ENCODE measurements at places on chromosomes 4 and X.

- no peak for DNase-seq
These were observed 128.0 kb downstream of the C4orf33 start for GRCh38 chr4:129223945-129224344.

- no peak for DNase-seq
These were observed 113.8 kb upstream of the FAM9B start for GRCh38 chrX:9147726-9148125.

DNA sequence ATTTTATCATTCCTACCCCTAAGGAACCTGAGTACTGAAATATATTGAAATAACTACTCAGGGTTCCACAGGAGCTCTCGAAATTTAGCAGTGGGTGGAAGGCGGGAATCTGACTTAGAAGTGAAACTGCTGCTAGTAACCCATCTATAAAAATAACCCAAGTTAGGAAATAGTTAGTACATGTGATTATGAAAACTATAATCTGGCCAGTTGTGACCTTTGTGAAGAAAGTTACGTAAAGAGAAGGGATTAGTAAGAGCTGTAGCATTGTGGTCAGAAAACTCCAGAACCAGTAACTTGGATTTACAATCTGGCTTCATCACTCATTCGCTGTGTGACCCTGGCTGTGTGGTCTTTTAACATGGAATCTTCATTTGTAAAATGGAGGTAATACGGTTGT, 175.5 kb downstream of the RAPGEF2 start:
- no peak for DNase-seq

DNA sequence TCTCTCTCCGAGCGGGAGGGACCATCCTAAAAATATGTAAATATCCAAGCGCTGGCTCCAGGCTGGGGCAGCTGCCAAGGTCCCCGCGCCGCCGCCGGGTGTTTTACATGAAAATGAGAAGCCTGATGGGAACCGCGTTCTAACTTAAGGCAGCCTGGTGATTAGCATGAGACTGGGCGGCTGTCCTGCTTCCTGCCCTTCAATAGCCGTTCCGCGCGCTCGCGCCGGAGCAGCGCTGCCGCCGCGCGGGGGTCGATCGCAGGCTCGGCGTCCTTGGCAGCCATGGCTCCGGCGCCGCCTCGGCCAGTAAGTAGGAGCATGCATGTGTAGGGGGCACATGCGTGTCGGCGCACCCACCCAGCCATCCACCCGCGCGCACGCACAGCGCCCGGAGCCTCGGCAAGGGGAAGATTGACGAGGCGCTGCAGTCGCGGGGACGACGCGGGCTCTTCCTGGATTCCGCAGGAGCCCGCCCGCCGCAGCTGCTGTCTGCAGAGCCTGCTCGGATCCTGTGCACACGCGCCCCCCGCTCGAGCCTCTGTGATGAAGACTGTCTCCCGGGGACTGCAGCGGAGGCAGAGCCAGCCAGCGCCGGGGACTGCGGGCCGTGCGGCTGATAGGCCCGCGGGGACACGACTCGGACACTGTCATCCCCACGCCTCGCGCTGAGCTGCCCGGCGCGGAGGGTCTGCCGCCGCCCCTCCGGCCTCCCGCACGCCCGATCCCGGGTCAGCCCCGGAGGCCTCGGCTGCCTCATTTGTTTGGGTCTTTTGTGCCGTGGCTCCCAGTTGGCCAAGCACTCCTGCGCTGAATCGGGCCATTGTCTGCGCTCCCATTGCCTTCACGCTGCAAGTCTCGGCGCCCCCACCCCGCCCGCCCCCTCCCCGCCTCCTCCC, 734 bp downstream of the STOX2 start:
- DNase-seq: peak; percentile 26

GRCh38 chr4:93355411-93355810, 473.1 kb upstream of the ATOH1 start:
- DNase-seq: no peak

GRCh38 chr4:185205697-185206342, 2.0 kb upstream of the CFAP97 start:
- no peak for DNase-seq

- no peak for DNase-seq
These were observed 14.8 kb downstream of the ADGRA3 start for GRCh38 chr4:22500831-22501714.

DNA sequence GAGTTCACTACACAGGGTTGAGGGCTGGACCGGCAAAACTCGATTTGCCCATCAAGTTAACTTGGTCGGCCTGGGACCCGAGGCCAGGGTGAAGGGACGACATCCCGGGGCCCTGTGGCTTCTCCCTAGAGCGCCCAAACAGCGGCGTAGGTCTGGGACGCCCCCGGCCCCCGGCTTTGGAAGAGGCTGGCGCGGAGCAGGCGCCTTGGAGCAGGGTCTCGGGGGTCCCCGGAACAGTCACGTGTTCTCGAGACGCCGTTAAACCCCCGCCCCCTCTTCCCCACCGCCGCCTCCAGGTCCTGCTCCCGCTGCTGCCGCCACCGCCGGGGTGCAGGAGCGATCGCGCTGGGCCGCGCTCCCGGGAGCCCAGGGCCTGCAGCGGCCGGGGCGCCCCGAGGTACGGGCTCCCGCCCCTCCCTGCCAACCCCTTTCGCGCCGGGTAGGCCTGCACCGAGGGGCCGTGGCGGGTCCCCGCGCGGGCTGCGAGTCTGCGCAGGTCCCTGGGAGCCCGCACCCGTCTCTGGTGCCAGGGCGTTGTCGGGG, at the start of gene NPY5R:
TSS of gene NPY5R (plus strand) at position 289 of the 543 bp plus-strand sequence. CDS start 6,382 bp downstream, outside the sequence.
- no peak for DNase-seq

- DNase-seq: no peak
These were observed 48.8 kb downstream of the C4orf33 start for GRCh38 chr4:129144755-129145206.

GRCh38 chr4:40909363-40909876, 159.7 kb downstream of the NSUN7 start:
- DNase-seq: peak; percentile 11

DNA sequence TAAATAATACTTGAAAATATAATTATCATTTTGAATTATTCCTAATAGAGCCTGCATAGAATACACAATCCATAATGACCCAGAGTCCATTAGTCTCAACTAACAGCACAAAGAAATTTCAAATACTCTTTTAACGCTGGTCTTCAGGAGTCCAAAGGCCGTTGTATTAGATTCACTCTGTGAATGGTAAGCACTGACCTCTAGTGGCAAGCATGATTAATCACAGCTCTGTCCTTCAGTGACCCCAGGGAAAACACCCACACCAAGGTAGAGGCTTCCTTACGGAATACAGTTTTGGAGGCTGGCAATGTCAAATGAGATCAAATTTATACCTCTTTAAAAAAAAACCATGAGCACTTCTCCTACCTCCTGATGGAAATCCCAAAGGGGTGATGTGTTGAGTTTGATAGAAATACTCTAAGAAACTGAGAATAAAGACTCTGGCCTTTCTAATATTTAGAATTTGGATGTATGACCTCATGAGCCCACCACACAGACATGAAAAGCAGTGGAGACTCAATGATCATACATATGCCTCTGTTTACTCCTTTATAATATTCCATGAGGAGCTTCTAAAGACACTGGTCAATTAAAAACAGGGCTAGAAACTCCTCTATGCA, 147.2 kb upstream of the DKK2 start:
- no peak for DNase-seq

DNA sequence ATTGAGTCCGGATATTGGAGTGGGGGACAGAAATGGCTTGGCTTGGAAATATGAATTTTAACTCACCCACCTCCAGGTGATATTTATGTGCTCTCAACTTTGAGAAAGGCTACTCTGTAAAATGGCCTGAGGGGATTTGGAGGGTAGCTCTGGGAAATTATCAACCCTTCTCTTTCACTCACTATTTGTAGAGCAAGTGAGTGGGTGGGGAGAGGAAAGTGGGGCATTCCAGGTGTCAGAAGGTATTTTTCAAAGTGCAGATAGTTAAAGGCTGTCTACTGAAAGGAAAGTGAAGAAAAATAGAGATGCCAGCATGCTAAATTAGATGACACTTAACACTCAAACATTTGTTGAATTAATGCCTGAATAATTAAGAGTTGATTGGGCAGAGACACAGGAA, 44.1 kb downstream of the TMEM164 start:
- DNase-seq: no peak

- no peak for DNase-seq
These were observed 909.2 kb upstream of the PRKX start for GRCh38 chrX:4622486-4623167.

- DNase-seq: no peak
These were observed 52.8 kb upstream of the CCSER1 start for GRCh38 chr4:90074322-90074886.

DNA sequence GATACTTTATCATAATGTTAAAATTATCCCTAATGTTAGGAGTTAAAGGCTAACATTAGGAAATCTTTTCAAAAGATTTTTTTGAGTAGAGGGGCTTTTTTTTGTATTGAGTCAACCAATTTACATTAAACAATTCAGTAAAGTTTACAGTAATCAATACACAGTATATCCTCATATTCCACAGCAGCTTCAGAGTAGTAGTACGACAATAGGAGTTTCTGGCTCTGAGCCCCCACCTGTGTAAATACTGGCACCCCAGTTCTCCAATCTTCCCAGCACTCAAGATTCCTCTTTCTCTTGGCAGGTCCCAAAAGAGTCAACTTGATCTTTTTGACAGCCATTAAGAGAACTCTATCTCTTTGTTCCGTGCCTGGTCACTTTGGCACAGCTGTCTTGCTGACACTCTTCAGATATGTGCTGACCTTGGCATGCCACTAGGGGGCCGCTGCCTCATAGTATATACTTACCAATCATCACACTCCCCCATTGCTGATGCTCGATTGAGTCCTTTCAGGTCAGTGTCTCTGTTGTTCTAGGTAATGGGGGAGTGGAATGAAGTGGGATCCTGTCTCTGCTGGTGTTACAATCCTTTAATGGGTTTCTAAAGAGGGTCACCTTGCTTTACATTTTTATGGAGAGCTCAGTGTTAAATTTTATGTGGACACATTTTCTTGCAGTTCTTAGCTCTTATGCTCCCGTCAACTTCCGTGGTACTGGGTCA, 19.5 kb upstream of the CCNI start:
- DNase-seq: peak; percentile 57

DNA sequence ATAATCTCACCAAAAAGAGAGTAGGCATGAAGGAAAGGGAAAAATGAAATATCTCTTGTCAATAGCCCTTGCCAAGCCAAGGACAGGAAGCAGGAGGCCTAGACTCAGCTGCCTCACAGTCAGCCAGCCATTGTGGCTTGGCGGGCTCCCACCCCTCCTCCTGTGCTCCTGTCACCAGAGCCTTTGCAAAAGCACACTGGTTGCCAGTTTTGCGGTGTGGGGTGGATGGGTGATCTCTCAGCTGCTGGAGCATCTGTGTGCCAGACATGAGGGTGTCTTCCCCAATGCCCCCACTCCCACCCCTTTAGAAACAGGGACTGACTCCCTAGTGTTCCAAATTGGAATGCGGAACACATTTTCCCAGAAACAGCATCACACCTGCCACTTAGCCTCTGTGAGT, 26.1 kb downstream of the ARHGEF6 start:
- DNase-seq: no peak

DNA sequence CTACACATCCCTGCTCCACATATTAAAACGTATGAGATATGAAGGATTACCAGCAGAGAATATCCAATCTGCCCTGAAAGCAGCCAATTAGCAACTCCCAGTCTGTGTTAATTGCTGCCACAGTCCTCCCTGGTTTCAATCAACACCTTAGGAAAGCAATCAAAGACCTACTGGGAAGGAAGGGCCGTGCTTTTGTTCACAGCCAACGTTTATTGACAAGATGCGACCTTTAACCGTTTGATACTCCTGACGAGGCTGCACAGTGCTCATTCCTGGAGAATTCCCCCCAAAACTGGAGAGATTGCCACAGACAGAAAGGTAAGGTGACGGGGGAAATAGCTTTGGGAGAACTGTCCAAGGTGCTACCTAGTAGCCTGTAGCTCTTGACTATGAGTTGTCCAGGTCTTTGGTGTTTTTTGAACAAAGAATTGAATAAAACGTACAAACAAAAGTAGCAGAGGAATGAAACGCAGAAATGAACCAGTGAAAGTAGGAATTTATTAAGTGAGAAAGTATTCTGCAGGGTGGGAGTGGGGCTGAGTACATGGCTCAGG, 596.5 kb downstream of the NLGN4X start:
- no peak for DNase-seq

GRCh38 chrX:124441971-124442590, 95.7 kb downstream of the SH2D1A start:
- no peak for DNase-seq

DNA sequence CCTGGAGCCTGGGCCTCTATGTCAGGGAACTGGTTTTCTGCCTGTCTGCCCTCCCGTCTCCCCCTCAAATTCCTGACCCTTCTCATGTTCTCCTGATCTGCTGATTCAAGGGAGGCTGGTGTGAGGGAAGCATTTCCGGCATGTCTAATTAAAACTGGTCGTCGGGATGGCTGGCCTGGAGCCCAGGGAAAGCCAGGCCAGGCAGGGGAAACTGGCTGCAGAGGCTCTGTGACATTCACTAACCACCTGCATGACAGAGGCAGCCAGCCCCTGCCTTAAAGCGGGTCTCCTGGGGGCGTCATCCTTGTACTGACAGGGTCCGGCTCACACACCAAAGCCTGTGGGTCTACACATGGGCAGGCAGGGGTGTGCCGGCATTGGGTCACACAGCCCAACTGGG, 35.2 kb downstream of the ABLIM2 start:
- DNase-seq: no peak

DNA sequence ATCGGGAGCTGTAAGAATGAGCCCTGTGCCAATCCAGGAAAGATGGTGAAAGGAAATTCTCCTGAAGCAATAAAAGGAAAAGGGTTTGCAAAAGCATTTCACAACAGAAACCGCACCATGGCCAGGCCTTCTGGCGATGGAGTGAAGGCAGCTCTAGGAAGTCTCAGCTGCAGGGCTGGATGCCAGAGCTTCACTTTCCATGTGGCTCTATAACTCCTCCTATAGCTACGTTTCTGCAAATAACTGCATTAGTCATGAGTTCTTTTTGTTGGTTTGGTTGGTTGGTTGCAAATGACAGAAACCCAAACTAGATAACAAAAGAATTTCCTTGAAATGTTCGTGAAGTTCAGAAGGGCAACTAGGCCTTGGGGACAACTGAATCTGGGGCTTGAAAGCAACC, 84.6 kb downstream of the RELL1 start:
- no peak for DNase-seq

- peak; percentile 7 for DNase-seq
These were observed 156.3 kb upstream of the RAI2 start for GRCh38 chrX:18017411-18017810.

GRCh38 chr4:154625971-154626370, 13.5 kb upstream of the FGG start:
- DNase-seq: no peak

DNA sequence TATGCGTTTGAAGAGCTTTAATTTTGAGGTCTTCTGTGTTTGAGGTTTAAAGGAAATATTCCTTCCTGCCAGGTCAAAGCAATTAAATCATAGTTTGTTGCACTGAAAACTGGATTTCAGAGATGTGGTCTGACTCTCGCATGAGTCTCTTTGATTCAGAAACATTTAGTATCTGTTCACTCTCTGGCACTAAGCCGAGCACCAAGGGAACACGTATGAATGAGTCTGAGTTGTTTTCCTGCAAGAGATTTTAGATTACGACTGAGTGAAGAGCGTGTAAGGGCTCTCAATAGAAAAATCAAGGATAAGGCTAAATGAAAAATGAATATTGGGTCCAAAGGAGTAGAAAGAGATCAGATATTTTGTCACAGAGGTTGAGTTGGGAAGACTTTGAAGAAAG, 875.4 kb upstream of the PRKX start:
- no peak for DNase-seq
